D341Med (cell line): ENCODE measurements at places on chromosomes 13 and 19.
A peak's percentile ranks its signal among the peaks of the same experiment; 100 is the strongest.

GRCh38 chr19:51688671-51689571 is 4.2 kb upstream of the SPACA6 start:
- DNase-seq, result peak; percentile 84

- no peak for DNase-seq
These were observed 41.2 kb downstream of the USP12 start for GRCh38 chr13:27130223-27130978.

DNA sequence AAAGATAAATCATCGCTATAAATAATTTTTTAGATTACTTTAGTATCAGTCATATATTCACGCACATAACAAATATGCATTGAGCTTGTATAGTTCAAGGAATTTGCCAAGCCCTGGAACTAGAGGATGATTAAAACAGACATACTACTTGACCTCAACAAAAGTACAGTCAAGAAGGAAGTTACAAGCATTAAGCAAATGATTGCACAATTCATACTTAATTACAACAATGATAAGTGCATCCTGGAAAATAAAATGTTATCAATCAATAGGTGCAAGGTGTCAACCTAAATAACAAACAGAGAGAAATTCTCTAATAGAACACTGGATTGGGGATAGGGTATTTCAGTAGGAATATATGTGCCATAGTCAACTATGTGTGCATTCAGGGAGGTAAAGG is 491.2 kb downstream of the GPC5 start:
- no peak for DNase-seq

DNA sequence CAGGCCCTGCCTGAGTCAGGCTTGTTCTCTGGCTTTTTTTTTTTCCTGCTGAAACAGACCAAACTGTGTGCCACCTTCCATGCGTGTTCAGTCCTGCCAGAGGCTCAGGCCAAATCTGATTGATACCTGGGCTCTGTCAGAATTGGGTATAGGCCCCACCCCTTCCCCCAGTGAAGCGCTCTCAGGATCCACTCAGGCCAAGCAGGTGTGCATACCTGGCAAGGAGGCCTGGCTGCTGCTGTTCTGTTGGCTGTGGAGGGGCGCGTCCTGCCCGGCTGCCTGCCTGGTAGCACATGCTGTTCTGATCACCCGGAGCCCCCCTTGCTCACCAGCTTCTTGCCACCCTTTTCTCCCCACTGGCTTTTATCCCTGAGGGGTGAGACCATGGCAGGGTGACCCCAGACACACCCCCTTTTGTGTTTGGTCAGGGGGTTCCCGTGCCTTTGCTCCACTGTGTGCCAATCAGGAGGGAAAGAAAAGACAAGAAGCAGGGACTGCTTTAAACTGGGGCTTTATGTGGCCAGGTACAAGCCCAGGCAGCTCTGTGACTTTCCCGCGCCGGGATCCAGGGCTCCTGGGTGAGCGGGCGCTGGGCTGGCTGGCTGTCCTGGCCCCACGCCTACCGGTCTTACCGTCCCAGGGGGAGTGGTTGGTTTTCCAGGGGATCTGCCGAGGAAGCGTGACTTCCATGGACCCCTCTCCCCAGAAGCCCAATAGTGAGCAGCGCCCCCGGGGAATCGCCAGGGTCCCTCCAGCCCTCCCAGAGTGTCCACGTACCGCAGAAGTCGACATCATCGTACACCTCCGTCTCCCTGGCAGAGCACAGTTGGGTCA is 12.7 kb downstream of the PRAM1 start:
- DNase-seq, result no peak

DNA sequence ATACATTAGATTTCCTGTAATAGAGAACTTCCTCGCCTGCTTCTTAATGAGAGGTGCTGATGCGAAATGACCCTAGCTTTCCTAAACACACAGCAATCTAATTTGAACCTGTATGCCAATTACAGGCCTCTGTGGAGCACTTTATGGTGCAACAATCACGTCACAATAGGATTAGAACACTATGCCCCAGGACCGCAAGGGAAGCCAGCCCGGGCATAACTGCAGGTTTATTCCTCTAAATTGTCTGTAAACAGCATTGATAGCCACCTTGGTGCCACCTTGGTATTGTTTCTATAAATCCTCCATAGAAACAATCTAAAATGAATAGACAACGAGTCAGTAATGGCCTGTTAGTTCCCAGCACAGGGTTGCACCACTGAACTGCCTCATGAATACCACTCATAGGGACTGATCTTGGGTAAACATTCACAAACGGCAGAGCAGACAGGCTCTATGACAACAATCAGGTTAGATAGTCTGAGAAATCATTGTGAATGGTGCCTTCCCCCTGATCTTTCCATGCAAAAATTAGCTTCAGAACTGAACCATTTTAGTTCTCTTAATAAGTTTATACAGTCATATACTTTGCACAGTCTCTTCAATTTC is 182.5 kb upstream of the OBI1 start:
- DNase-seq, result no peak

DNA sequence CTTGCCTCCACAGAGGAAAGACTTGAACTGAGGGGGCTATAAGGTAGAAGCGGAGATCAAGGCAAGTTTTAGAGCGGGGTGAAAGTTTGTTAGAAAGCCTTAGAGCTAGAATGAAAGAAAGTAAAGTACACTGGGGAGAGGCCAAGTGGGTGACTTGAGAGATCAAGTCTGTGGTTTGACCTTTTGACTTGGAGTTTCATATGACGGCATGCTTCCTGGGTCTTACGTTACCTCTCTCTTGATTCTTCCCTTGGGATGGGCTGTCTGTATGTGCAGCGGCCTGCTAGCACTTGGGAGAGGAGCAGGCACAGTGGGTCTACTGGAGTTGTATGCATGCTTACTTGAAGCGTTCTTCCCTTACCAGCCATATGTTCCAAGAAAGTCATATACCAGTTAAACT is 1768.5 kb downstream of the PCDH9 start:
- no peak for DNase-seq

GRCh38 chr19:31316201-31316951 is 32.9 kb downstream of the TSHZ3 start:
- no peak for DNase-seq

DNA sequence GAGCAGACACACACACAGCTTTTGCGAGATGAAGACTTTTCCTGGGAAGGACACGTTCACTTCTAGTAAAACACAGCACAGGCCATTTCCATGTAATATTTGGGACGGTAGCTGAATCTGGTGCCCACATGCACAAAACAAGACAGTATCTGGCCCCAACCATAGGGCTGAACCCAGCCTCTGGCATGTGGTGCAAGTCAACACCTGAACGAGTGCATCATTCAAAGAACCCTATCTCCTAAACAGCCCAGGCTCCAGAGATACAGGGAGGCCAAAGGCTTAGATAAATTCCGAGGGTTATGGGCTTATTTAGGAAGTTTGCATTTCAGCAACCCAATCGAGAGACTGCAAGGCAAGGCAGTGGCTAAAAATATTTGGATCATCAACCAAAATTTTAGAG is 2.7 kb upstream of the TFDP1 start:
- no peak for DNase-seq

GRCh38 chr19:40803857-40804782 is 5.1 kb downstream of the EGLN2 start:
- DNase-seq, result no peak

- DNase-seq, result no peak
These were observed 25.4 kb upstream of the NPAS1 start for GRCh38 chr19:46994141-46994686.

- DNase-seq, result no peak
These were observed 307.6 kb downstream of the GPC6 start for GRCh38 chr13:93534181-93534700.

- no peak for DNase-seq
These were observed 22.1 kb downstream of the MIPEP start for GRCh38 chr13:23867027-23867491.

GRCh38 chr13:38385153-38385891 is 35.7 kb downstream of the UFM1 start:
- DNase-seq, result no peak

DNA sequence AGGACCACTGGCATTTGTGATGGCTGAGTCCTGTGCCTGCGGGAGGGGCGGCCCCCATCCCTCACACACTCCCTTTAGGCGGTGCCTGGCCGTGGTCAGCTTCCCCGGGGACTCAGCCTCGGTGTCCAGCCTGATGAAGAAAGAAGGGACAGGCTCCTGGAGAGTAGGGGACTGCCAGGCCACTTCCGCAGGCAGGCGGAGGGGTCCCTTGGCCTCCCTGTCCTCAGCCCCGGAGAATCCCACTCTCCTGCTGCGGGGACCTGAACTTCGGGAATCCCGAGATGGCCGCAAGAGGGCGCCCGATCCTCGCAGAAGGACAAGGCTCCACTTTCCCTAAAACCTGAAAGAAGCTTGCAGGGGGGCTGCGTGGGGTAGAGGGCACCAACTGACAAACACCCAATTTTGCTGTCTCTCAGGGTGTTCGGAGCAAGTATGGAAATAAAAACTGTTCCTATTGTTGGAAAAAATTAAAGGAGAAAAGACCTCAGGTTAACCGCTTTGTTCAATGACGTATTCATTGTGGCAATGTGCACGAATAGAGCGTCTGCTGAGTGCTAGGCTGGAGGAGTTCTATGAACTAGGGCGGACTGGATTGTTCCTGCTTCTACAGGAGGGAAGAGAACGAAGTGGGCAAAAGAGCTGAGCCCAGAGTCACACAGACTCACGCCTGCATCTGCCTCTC is 297.3 kb downstream of the ZNF536 start:
- DNase-seq, result peak; percentile 82

GRCh38 chr13:47326061-47326460 is 429.2 kb upstream of the HTR2A start:
- DNase-seq, result no peak

DNA sequence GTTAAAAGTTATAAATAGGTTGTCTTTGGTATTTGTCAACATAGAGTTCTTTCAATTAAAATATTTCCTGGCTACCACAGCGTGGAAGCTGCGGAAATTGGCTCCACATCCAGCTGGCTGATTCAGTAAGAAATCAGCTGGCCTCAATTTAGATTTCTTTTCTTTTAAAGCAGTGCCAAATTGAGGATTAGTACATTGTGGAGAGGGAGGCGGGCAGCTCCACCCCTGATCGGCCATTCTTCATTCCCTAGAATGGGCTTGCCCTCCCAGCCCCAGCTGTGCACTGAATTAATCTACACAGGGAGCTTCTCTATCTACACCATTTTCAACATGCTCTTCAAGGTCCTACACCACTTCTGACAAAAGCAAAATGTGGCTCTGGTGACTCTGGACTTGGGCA is 624.8 kb downstream of the DACH1 start:
- DNase-seq, result peak; percentile 55

DNA sequence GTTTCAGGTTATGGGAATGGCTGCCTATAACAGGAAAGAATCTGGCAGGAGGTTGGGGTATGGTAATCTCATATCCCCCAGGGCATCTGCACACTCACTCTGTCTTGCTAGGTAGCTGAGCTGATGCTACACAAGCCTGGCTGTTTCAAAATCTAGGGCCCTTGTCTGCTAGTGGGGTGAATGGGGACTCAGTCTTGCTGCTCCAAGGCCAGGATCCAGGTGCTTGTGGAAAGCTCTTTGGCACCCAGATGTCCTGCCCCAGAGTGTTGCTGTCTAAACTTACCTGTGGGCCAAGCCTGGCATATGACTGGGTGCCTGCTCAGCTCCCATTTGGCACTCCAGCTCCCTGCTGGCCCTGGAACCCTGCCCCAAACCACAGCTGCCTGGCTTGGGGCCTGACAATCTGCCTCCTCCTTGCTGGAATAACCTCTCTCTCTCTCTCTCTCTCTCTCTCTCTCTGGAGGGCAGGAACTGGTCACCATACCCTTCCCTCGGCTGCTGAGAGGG is 158.1 kb upstream of the TSC22D1 start:
- no peak for DNase-seq

DNA sequence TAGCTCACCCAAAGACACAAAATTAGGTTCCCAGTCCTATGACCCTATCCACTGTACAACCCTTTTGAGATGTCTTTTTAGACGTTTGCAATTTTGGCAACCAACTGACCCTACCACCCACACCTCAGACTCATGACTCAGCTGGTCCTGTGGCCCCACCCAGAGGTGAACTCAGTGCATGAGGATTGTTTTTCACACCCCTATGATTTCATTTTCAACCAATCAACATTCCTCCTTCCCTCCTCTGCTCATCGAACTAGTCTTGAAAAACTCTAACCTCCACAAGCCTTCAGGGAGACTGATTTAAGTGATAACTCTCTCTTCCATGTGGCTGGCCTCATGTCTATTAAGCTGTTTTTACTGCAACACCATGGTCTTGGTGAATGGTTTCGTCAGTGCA is 350.7 kb downstream of the UQCRFS1 start:
- DNase-seq, result no peak

- DNase-seq, result peak; percentile 66
These were observed 6.3 kb downstream of the MAMSTR start for GRCh38 chr19:48713041-48713863.

DNA sequence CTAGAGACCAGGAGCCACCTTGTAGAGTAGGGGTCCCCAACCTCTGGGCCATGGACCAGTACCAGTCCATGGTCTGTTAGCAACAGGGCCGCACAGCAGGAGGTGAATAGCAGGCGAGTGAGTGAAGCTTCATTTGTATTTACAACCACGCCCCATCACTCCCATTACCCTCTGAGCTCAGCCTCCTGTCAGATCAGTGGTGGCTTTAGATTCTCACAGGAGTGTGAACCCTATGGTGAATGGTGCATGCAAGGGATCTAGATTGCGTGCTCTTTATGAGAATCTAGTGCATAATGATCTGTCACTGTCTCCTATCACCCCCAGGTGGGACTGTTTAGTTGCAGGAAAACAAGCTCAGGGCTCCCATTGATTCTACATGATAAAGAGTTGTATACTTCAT is 303.6 kb downstream of the KCNRG start:
- no peak for DNase-seq

DNA sequence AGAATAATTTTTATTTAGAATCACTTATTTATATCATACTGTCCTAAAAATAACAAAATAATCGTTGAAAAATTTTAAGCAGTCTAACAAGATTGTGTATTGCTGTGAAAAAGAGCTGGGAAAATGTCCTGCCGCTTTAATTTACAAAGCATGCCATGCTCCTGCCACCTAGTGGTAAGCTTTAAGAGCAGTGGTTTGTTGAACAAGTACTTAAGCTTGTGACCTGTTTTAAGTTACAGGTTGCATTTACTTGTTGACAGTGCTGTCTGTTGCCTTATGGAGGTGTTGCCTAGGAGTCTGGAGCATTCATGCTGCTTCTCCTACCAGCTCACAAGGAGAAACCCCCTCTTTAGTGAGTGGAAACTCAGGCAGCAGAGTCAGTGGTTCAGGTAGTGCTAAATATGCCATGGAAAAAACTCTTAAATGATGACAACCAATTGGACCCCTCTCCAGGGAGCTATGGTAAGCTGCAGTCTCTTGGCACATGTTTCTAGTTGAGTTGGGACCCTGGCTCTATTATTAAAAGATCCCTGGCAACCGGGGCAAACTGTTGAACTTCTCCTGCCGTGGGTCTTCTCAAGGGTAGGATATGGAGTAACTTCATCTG is 68.4 kb downstream of the SPATA13 start:
- peak; percentile 54 for DNase-seq

GRCh38 chr13:89520468-89520867 is 1827.0 kb upstream of the MIR17HG start:
- DNase-seq, result no peak

DNA sequence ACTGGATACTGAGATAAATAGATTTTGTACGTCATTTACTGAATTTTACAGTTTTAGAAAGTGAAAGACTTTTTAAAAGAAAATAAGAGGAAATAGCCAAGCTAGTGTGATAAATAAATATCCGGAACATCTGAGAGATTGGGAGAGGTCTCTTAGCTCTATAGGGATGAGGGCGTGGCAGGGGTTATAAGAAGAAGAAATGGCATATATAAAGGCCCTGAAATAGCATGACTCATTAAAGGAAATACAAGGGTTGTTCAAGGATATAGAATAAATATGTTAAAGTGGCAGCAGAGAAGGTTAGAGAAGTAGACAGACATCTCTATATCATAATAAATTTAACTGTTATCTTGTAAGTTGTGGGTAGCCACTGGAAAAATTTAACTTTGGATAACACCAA is 144.4 kb downstream of the MAB21L1 start:
- no peak for DNase-seq
